ENCODE measurements at places on chromosomes 4 and X.

- DNase-seq, result no peak
Measured at GRCh38 chr4:69214716-69215115, at the start of gene UGT2B11. Gene UGT2B11 (minus strand): TSS chr4:69214748. CDS start chr4:69214722, 26 bp downstream.

GRCh38 chr4:148810461-148810860 is 368.2 kb upstream of the NR3C2 start:
- DNase-seq, result no peak

DNA sequence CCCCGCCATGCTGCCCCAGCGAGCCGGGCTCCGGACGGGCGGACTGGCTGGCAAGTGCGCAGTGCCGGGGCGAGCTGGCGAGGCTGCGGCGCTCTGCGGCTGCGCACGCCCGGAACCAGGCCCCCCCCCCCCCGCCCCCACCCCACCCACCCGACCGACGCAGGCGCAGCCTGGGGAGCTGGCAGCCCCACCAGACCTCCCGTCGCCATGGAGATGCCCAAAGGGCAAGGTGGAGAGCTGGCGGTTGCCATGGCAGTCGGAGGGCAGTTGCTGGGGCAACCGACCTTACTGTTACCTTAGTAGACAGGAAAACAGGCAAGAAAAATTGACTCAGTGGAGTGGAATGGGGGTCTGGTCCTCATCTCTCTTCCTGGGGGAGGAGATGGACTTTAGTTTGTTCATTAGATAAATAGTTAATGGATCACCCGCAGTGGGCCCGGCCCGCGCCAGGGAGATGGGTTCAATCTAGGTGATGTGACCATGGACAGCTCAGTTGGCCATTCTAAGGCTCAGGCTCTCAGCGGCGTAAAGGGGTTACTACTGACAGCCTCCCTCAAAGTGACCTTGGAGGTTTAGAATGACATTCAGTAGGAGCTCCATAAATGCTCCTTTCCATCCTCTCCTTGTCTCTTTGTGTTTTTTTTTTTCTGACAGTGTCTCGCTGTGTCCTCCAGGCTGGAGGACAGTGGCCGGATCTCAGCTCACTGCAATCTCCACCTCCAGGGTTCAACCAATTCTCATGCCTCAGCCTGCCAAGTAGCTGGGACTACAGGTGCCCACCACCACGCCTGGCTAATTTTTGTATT is at the start of gene PCSK1N:
Gene PCSK1N, minus strand, starts transcription at position 87 of the 806 bp plus-strand sequence. Its CDS starts 78 bp downstream, at position 9.
- DNase-seq, result no peak

DNA sequence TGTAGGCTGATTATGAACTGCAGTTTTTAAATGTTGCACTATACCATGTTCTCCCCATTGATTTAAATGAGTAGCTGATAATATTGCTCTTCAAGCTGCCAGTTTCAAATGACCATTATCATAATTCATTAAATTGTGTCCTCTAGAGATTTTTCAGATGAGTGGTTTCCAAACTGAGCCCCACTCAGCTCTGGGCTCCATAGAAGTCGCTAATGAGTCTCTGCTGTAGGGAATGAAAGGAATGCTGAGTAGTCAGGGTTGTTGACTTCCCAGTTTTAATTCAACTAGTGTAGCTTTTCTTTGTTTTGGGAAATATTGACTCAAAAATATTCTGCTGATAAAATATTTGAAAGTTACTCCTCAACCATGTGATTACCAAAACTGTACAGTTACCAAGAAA is 1081.1 kb downstream of the ARAP2 start:
- DNase-seq, result no peak

GRCh38 chrX:65841263-65841662 is 173.8 kb downstream of the MSN start:
- no peak for DNase-seq

DNA sequence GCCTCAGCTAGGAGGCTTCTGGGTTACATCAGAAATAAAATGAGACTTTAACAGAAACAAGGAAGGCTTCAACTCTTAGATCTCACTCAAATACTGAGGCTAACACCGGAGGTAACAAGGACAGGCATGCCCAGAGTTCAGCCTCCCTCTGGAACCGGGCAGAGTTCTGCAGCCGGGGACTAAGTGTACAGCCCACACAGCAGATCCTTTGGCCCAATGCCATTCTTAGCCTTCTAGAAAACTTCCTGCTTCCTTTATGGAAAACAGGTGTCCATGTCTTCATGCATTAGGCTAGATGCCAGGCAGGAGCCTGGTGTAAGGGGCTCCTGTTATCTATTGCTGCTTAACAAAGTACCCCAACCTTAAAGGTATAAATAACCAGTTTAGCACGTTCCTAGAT is 369.7 kb downstream of the BCOR start:
- no peak for DNase-seq

GRCh38 chrX:39894683-39895082 is 203.1 kb downstream of the BCOR start:
- no peak for DNase-seq

- DNase-seq, result no peak
Measured at GRCh38 chr4:147492761-147493160, 11.9 kb downstream of the EDNRA start.

- no peak for DNase-seq
Measured at GRCh38 chr4:37008199-37008598, 236.3 kb upstream of the NWD2 start.

GRCh38 chr4:38132843-38133662 is 172.9 kb downstream of the PTTG2 start:
- DNase-seq, result no peak

DNA sequence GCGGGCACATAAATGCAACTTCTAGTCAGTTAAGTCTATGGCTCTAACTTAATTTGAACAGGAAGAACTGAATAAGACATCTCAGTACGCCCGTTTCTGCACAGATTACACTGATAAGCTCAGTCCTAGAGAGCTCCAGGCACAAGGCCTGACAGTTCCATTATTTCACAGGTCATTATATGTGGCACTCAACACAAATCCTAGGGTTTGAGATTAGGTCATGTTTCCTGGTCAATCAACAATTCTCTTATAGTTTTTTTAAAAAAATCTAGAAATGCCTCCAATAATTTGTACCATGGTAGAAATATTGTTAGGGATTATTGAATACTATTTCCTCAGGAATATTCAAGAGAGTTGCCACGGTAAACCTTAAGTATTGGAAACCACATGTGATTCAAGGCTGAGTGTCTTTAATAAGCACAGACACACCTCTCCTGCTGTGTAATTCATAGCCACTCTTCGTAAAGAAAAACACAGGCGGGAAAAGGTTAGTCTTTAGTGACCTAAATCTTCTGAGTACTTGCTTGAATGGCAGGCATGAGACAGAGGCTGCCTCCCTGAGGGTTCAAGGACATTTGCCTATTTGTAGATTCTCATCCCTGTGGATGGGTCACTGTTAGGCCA is 342.9 kb upstream of the ADGRL3 start:
- DNase-seq, result no peak

DNA sequence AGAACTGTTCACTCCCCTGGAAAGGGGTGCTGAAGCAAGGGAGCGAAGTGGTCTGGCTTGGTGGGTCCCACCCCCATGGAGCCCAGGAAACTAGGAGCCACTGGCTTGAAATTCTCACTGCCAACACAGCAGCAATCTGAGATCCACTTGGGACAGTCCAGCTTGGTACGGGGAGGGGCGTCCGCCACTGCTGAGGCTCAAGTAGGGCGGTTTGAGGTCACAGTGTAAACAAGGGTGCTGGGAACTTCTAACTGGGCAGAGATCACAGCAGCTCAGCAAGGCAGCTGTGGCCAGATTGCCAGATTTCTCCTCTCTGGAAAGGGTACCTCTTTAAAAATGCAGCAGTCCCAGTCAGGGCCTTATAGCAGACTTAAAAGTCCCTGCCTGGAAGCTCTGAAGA is 53.9 kb upstream of the GALNTL6 start:
- no peak for DNase-seq

Data from anterior cingulate cortex (tissue), 58 donors.